HT-29 (cell line): ENCODE measurements at places on chromosomes 11 and 22. TPM values are rescaled to one million over a fixed set of nuclear protein-coding genes. Genes with fewer than 3 reads are reported as not detected.

- no peak for DNase-seq
Observed at GRCh38 chr11:793556-793955, 3.7 kb upstream of the CEND1 start.

- DNase-seq = no peak
Observed at GRCh38 chr22:40094485-40094884, 83.2 kb upstream of the TNRC6B start.

- DNase-seq = no peak
Observed at GRCh38 chr11:119126675-119127268, 5.4 kb downstream of the HINFP start.

Gene CKAP5
- total RNA-seq = 62.7 and 76.0 TPM in 2 replicates

DNA sequence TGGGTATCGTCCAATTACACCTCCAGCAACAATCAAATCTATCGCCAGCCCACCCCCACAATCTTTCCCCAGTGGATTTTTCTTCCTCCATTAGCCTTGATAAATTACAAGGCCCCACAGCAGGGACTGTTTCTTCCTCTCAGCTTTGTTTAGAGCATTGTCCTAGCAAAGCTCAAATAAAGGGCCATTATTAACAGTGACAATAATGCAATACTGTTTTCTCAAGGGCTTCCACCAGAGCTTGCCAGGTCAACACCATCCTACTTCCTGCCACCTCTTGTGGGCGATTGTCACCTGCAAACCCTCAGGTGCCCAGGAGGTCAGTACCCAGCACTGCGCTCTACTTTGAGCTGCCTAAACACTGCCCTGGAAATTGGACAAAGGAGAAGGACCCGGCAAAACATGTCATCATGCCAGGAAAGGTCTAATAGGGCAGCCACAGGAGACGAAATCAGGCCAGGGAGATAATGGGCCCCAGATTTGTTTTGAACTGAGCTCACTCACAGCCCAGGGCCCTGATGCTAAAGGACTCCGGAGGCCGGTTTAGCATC is 95.2 kb downstream of the ABTB2 start:
- no peak for DNase-seq

DNA sequence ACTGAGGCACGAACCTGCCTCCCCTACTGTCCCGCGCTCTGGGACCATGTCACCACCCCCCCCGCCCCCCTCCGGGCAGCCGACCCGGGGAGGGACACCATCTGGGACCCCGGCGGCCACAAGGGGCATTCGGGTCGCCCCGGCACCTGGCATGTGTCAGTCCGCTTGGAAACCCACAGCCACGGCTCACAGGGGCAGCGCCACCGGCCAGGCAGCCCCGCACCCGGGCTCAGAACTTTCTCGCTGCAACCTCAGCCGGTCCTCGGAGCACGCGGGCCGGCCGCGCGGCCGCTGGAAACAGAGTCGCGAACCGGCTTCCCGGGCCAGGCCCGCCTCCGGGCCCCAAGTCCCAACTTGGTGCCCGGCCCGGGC is 159.9 kb upstream of the GRK3 start:
- DNase-seq = peak; percentile 20

- no peak for DNase-seq
Observed at GRCh38 chr22:39493759-39494158, 8.3 kb upstream of the MIEF1 start.

DNA sequence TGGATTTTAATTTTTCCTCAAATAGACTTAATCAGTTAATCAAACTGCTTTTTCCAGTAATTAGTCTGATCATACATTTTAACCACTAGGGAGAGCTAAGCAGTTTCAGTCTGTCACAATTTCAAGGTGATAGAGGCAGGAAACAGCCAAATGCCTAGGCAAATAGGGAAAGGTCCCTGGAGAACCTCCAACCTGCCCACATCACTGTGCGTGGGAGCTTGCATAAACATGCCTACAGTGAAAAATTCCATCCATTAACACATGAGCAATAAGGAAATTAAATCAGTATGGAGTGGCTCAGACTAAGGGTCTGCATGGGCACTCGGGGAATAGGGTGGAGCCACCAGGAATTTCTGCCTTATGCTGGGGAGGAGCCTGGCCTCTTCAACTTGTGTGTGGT is 74.6 kb downstream of the AASDHPPT start:
- peak; percentile 61 for DNase-seq
